ENCODE measurements at places on chromosomes 12 and 14. TPM values are rescaled to one million over a fixed set of nuclear protein-coding genes. Genes with fewer than 3 reads are reported as not detected.

GRCh38 chr14:73237219-73237785 lies at the start of gene PAPLN:
Gene PAPLN (plus strand): TSS chr14:73237506. CDS start chr14:73239779, 2,273 bp downstream.
- DNase-seq = peak; percentile 55

DNA sequence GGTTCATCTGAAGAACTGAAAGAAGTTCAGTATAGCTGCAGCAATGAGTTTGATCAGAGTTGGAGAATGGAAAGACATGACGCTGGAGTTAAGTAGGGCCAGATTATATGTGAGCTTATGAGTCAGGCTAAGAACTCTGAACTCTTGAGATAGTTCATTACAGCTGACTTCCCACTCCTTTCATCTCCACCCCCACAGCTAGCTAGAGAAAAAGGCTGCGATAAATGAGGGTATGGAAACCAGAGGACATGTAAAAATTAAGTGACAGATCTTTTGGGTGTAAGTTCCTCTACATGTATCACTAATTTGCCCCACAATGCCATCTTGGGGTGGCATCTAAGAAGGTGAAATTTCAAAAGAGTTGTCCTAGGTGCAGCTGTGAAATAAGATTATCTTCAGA lies 28.6 kb downstream of the PYM1 start:
- no peak for DNase-seq

The DMAC2L gene
- 15.4 TPM for total RNA-seq

The DCD gene
- total RNA-seq = not detected

- no peak for DNase-seq
Measured at GRCh38 chr14:103022002-103022684, 35.2 kb downstream of the CDC42BPB start.

- DNase-seq = no peak
Measured at GRCh38 chr12:93461503-93461902, 5.8 kb upstream of the MRPL42 start.

DNA sequence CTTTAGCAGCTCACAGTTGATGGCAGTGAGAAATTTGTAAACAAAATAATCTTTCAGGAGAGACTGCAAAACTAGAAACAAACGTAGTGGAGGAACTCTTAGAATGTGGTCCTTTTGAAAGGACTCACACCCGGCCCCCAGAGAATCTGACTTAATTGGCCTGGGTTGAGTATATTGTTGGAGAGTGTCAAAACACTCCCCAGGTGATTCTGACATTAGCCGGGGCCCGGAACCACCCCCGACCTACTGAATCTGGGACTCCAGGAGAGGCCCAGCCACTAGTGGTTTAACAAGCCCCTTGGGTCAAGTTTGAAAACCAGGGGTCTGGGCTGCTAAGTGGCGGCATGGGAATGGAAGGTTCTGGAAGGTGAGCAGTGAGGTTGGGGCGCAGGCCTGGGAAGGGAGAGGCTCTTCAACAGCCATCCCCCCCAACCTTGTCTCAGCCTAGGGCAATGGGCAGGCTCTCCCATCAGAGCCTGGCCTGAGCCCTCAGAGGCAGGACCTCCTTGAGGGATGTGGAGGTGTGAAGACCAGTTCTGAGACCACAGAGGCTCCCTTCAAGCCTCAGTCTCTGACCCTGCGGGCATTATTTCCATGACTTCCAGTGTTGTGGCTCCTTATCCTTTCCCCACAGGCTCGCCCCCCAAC lies 1.1 kb upstream of the ELK3 start:
- no peak for DNase-seq

The DRAM1 gene
- 6.2 TPM for total RNA-seq

The AKAP3 gene
- 3.0 TPM for total RNA-seq

The SERPINA12 gene
- total RNA-seq = not detected

DNA sequence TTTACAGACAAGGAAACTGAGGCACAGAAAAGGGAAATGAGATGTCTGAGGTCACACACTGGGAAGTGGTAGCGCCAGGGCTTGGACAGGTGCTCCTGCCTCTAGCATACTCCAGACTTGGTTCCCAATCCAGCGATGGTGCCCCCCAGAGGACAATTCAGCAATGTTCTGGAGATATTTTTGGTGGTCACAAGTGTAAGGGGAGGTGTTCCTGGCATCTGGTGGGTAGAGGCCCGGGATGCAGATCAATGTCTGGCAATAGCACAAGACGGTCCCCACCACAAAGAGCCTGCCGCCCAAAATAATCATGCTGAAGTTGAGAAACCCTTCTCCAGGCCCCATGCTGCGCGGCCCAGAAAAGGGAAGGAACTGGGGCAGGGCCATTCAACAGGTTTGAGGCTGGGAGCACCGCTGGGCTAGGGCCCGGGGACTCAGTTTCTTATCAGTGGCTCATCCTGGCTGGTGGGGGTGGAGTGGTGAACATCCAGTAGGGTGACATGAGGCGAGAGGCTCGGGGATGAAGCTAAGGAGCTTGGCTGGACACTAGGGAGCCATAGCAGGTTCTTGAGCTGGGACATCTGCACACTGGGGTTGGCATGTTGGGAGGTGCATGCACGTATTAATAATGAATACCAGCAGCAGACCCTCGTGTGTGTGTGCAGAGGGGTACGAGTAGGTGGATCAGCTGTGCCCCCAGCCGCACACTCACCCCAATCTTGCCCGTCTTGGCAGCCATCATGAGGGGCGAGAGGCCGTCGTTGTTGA lies 35.1 kb downstream of the TRPV4 start:
- no peak for DNase-seq

The IL23A gene
- 2.9 TPM for total RNA-seq

The ACVRL1 gene
- total RNA-seq = not detected

DNA sequence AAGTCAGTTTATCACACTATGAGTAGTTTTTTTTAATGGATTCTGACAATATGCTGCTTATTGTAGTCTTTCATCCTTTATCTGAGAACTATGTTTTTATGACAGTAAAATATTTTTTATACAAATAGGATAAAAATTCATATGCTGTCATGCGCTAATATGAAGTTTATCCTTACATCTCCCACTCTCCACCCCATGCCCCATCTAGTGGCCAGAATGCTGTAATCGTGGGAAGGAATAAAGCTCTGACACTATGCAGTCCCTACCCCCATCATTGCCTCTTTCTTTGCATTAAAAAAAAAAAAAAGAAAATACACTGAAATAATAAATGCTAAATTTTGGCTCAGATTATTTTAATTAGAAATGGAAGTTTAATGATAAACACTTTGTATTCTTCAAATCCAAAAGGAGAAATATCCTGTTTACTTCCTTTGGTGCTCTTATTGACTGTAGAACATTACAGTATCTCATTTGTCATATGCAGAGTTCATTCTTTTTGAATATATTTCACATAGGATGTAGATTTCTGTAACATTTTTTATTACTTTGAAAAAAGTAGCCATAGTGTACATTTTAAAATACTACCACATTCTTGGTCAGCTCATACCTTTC lies 145.9 kb upstream of the SLCO1C1 start:
- no peak for DNase-seq

DNA sequence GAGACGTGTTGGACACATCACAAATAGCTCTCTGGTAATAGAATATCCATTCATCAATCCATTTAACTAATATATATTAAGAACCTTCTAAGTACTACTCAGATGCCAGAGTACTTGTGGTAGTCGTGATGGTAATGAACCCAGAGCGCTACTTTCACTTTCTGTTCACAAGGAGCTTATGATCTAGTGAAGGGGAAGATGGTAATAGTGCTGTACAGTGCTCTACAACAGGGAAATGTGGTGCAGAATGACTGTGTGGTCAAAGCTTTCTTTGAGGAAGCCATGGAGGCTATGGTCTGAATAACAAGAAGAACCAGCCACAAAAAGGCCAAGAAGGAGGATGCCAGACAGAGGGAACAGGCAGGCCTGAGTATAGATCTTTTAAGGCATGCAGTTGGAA lies 212.0 kb downstream of the PTPRO start:
- no peak for DNase-seq

The PRKCH gene
- total RNA-seq = 32.4 TPM

DNA sequence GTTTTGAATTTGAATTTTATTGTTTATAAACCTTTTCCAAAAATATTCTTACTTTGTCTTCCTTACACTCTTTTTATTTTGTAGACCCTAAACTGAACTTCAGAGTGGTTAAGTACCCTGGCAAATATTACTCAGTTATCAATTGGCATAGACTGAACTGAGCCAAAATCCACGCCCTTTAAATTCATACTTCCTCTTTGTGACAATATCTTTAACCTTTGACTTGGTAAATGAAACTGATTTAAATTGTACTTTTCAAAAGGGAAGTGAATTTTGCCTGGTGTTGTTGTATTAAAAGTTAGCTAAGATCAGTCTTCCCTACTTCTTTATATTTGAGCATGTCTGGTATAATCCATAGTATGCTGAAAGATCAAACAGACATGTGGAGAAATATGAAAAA lies 184.3 kb upstream of the USP15 start:
- DNase-seq = no peak

Measured in PC-9 (cell line).